ENCODE measurements at places on chromosomes 5 and 9.

DNA sequence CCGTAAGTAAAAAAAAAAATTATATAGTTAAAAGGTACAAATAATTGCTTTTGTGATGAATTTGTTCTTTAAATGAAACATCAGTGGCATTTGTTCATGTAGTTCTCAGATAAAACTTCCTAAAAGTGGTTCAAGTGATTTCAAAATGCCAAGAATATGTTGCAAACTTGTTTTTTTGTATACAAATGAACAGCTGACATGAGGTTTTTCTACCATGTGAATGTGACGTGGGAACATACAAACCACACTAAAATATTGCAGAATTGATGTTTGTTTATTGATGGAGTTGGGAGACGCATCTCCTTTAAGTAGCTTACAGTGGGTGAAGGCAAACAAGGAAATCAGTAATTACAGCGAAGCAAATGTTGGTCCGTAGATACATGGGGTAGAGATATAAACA lies 16.9 kb downstream of the BASP1 start:
- H3K4me1 ChIP-seq: no peaks in the 10 kb centered on the region
- H3K27me3 ChIP-seq: no peaks in the 10 kb centered on the region
- no peaks in the 10 kb centered on the region for H3K36me3 ChIP-seq
- H3K4me3 ChIP-seq: no peak overlapping the region

DNA sequence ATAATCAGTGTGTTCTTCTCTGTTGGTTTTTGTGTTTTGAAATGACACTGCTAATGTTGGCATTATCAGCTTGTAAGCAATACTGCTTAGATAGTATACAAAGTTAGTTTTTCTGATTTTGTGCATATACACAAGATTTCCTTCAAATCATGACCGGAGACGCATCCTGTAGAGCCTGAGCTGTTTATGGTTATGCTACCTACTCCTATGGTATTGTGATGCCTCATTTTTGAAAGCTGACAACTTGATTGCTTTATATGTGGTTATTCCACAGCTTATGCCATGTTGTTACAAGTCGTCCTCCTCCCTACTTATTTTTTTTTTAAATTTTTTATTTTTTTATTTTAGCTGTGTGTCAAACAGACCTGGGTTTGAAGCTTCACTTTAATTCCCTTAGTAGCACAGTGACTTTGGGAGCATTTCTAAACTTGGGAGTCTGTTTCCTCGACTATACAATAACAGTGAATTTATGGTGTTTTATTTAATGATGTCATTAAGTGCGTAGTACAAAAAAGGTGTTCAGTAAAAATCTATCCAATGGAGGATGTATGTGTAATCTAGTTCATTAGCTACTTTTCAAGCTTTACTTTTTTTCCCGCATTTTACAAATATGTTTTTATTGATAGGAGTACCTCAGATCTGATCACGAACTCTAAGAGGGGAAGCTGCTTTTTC lies 59.5 kb downstream of the PARP8 start:
- no peaks in the 10 kb centered on the region for H3K27me3 ChIP-seq
- no peak overlapping the region for H3K27ac ChIP-seq
- no peak for DNase-seq
- H3K4me3 ChIP-seq: no peak overlapping the region

DNA sequence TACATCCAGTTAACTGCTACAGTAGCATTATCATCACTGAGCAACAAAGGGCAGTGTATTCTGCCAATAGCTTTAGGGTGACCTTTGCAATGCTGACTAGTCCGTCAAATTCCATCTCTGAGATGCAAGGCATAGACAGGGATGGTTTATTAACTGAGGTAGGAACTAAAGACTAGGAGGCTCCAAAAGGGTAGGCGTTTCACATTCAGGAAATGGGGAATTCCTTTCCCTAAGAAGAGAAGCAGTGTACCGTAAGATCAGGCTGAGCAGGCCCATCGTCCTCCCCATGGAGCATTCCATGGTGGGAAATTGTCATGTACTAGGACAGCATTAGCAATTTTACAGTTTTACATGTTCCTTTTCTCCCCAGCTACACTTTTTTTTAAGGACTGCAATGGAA lies 157.7 kb downstream of the BNC2 start:
- no peak overlapping the region for H3K4me3 ChIP-seq
- DNase-seq: no peak
- no peaks in the 10 kb centered on the region for H3K36me3 ChIP-seq
- no peak overlapping the region for H3K27ac ChIP-seq
- no peaks in the 10 kb centered on the region for H3K4me1 ChIP-seq

GRCh38 chr5:66960369-66961137 lies 236.0 kb downstream of the CD180 start:
- H3K36me3 ChIP-seq: no peaks in the 10 kb centered on the region
- no peak for DNase-seq
- H3K27ac ChIP-seq: no peak overlapping the region
- no peaks in the 10 kb centered on the region for H3K27me3 ChIP-seq

- H3K27me3 ChIP-seq: no peaks in the 10 kb centered on the region
- H3K36me3 ChIP-seq: no peaks in the 10 kb centered on the region
- DNase-seq: no peak
- no peak overlapping the region for H3K4me3 ChIP-seq
- no peak overlapping the region for H3K27ac ChIP-seq
These were observed 1.5 kb upstream of the FXN start for GRCh38 chr9:69034071-69034470.

DNA sequence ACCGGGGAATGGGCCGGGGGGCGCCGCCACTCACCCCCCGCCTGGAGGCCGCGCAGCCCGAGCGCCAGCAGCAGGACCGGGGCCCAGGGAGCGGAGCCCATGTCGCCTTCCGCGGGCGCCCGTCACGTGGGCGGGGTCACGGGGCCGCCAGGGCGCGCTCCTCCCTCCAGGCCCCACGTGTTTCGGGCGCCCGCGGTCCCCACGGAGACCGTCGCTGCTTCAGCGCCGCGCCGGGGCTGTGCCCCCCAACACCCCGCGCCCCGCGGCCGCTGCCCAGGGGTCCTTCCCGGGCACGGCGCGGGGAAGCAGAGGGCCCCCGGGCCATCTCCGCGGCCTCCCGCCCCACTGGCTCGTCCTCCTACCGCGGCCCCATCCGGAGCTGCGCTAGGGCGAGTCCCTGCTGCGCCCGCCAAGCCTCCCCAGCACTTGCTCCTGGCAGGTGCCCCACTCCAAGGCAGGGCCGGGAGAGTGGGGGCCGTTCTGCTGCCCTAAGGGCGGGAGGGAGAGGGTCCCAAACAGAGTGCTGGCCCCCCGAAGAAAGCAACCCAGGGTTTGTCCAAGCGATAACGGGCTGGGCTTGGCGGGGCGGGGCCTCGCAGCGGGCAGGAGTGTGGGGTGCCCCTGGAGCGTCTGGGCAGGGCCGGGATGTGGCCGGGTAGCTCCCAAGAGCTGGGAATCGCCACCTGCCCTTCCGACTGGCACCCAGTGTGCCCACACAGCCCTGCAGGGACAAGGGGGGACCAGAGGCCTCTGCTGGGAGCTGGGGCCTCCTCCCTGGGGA lies at the start of gene DPP7:
DPP7 (minus strand) TSS at position 121 of the 781 bp plus-strand sequence; CDS start at position 101, 20 bp downstream.
- H3K36me3 ChIP-seq: no peaks in the 10 kb centered on the region
- no peaks in the 10 kb centered on the region for H3K27me3 ChIP-seq
- peak; percentile 42 for DNase-seq
- no peak within 1 kb of the TSS for H3K27ac ChIP-seq
- H3K4me1 ChIP-seq: no peaks in the 10 kb centered on the region

GRCh38 chr9:113753398-113754119 lies 122.5 kb upstream of the ZNF618 start:
- no peak for DNase-seq
- H3K4me1 ChIP-seq: no peaks in the 10 kb centered on the region
- H3K4me3 ChIP-seq: no peak overlapping the region

DNA sequence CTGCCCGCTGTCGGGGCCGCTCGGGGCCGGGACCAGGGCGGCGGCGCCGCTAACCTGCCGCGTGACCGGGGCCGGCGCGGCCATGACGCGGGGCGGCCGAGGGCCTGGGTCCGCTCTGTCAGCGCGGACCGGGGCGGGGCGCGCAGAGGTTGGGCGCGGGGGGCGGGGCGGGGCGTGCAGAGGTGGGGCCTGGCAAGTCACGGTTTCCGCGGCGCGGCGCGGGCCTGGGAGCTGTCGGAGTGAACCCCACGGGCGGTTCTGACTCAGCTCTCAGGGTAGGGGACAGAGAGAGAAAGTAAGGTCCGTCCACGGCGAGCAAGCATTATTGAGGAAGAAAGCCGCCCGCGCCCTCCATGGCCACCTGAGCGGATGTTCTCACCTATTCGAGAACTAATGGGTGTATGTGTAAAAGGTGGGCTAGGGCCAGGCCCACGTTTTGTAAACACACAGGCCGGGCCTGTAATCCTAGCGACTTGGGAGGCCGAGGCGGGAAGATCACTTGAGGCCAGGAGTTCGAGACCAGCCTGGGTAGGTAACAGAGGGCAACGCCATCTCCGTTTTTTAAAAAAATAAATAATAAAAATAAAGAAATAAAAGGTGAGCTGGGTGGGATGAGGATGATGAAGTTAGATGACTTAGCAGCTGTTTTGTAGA lies at the start of gene PRXL2C:
PRXL2C (minus strand) TSS at position 120 of the 654 bp plus-strand sequence; CDS start at position 84, 36 bp downstream.
- DNase-seq: peak; percentile 69
- peak within 1 kb of the TSS; percentile 57 for H3K4me3 ChIP-seq

DNA sequence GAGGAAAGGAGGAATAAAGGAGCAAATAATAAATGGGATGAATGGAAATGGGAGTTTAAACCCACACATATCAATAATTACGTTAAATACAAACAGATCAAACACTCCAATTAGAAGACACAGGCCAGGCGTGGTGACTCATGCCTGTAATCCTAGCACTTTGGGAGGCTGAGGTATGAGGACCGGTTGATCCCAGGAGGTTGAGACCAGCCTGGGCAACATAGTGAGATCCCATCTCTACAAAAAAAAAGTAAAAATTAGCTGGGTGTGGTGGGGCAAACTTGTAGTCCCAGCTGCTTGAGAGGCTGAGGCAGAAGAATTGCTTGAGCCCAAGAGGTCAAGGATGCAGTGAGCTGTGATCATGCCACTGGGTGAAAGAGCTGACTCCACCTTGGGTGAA lies 3.7 kb downstream of the BAAT start:
- no peaks in the 10 kb centered on the region for H3K27me3 ChIP-seq
- no peaks in the 10 kb centered on the region for H3K4me1 ChIP-seq
- H3K27ac ChIP-seq: no peak overlapping the region
- H3K4me3 ChIP-seq: no peak overlapping the region
- H3K36me3 ChIP-seq: no peaks in the 10 kb centered on the region

GRCh38 chr5:36422952-36423351 lies 121.2 kb upstream of the RANBP3L start:
- no peaks in the 10 kb centered on the region for H3K36me3 ChIP-seq
- no peak overlapping the region for H3K27ac ChIP-seq
- H3K4me3 ChIP-seq: no peak overlapping the region
- no peaks in the 10 kb centered on the region for H3K4me1 ChIP-seq
- H3K27me3 ChIP-seq: no peaks in the 10 kb centered on the region

DNA sequence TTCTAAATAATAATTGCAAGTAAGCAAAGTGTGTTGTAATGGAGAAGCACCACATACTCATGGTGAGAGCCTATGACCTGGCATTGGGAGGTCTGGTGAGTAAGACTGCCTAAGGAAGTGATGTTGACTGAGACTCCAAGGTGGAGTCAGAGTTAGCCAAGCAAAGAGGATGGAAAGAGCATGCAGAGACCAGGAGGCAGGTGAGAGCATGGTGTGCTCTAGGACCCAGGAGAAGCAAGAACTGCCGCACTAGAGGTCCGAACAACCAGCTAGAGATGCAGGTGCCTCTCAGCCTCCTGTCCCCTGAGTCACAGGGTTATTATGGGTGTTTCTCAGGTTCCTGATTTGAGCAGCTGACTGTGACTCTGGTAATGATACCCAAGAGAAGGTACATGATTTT lies 27.3 kb downstream of the ANP32B start:
- H3K27ac ChIP-seq: peak overlapping the region; percentile 6
- no peak overlapping the region for H3K4me3 ChIP-seq
- no peaks in the 10 kb centered on the region for H3K27me3 ChIP-seq
- H3K36me3 ChIP-seq: no peaks in the 10 kb centered on the region
- no peaks in the 10 kb centered on the region for H3K4me1 ChIP-seq

- no peak overlapping the region for H3K4me3 ChIP-seq
- no peak overlapping the region for H3K27ac ChIP-seq
- no peaks in the 10 kb centered on the region for H3K27me3 ChIP-seq
- no peak for DNase-seq
These were observed 6.0 kb downstream of the PMPCA start for GRCh38 chr9:136416427-136416826.

- H3K4me1 ChIP-seq: no peaks in the 10 kb centered on the region
- H3K27me3 ChIP-seq: no peaks in the 10 kb centered on the region
- H3K36me3 ChIP-seq: no peaks in the 10 kb centered on the region
- H3K27ac ChIP-seq: no peak overlapping the region
- no peak overlapping the region for H3K4me3 ChIP-seq
These were observed 47.2 kb downstream of the STK10 start for GRCh38 chr5:172140866-172141265.

- H3K4me1 ChIP-seq: no peaks in the 10 kb centered on the region
- H3K36me3 ChIP-seq: no peaks in the 10 kb centered on the region
- H3K4me3 ChIP-seq: no peak overlapping the region
- no peak overlapping the region for H3K27ac ChIP-seq
These were observed 182.0 kb upstream of the PPP1R26 start for GRCh38 chr9:135297456-135298075.

DNA sequence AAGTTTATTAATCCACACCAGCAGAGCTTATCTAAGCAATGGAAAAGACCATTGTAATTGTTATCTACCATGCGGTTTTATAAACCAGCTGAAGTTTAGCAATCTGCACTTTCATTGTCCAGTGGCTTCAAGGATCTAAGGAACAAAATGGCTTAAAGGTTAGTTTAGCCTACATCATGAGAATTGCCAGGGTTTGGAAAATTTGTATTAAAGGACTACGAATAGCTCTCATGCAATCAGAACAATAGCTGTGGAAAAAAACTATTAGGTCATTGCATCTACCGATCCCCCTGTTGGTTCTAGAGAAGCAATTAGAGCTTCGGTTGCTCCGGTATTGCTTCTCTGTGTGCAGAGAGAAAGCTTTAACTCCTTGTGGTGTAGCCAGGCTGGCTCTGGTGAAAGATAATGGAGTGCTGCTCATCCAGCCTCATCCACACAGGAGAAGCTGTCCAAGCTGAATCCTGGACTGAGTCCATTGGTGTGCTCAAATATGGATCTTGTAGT lies 86.3 kb upstream of the SLC12A2 start:
- no peak overlapping the region for H3K27ac ChIP-seq
- no peaks in the 10 kb centered on the region for H3K4me1 ChIP-seq
- H3K27me3 ChIP-seq: no peaks in the 10 kb centered on the region

DNA sequence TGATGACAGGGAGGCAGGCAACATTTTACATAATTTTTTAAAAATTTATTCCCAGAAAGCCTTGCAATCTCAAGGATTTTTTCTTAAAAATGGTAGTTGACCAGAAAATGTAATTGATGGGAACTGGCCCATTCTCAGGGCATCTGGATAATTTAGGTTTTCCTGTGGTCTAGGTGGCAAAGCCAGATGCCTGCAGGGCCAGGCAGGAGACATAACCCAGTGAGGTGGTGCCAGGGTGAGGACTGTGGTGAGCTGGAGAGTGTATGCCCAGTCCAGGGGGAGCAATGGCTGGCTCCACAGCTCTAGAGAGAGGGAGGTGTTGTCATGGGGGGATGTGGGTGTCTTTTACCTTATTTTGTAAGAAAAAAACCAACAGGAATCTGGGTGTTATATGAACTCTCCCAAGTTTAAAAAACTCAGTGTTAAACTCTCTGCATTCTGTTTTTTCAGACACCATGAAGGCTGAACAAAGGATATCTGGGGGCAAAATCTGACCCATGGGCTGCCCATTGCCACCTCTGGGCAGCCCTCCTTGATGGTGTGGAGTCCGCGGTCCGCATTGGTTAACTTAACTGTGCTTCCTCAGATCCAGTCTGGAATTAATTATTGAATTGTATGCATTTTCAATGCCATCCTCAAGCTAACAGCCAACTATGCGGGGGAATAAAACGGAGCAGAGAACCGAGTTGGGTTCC lies 43.9 kb downstream of the BOD1 start:
- no peaks in the 10 kb centered on the region for H3K27me3 ChIP-seq
- peak; percentile 76 for DNase-seq
- peaks cover 7% of the 10 kb centered on the region for H3K4me1 ChIP-seq
- peak overlapping the region; percentile 23 for H3K27ac ChIP-seq
- H3K4me3 ChIP-seq: no peak overlapping the region
